ENCODE measurements at places on chromosomes 7 and 10.
A peak's percentile ranks its signal among the peaks of the same experiment; 100 is the strongest.

DNA sequence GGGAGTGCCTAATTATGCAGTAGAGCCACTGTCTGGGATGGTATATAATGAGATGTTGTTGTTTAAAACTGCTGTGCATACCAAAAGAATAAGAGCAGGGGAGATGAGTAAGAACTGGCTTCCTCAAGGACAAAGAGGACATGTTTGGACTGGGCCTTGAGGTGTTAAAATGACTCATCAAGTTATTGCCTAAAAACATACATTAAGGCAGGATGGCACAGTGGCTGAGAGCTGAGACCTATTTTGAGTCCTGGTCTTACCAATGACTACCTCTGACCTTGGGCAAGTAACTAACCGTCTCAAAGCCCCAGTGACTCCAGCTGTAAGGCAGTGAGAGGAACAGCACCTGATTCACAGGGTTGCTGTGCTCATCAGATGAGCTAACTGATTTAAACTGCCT, 71.1 kb downstream of the CFAP58 start:
- peak; percentile 95 for DNase-seq

DNA sequence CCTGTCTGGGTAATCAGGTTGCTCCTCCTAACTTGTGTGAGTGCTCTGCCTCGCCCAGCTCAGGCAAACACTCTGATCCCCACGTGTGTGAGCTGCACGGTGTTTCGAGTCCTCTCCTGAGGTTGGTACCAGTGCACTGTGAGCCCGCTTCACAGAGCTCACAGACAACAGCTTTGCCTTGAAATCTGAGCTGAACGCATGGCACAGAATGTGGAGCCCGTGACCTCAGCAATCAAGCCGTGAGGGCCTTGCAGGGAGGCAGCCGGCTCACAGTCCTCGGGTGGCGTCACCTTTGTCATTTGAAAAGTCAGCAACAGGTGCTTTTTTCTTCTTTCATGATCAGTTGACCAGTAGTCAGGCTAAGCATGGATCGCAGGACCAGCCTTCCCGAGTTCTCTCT, 60.2 kb upstream of the ADGRA1 start:
- DNase-seq: no peak

- no peak for DNase-seq
Observed at GRCh38 chr7:66576646-66577045, 52.0 kb upstream of the KCTD7 start.

- no peak for DNase-seq
Observed at GRCh38 chr10:132186488-132187429, at the start of gene DPYSL4. Gene DPYSL4 (plus strand): TSS chr10:132186948. CDS start chr10:132187064, 116 bp downstream.

DNA sequence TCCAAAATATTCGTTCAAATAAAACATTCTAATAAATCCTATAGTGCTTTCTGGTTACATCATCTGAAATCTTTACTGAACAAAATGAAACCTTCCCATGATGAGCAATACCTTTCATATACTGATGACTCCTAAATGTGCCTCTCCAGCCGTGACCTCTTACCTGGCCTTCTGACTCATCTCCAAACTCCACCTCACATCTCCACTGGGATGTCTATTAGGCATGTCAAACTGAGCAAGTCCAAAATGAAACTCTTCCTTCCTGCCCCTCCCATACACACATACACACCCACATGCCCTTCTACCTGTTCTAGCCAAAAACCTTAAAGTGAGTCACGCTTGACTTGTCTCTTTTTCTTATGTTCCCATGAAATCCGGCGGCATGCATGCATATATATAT, 22.9 kb downstream of the GSAP start:
- DNase-seq: peak; percentile 100

All from bronchial epithelial cell (primary cell).